Esophagus squamous epithelium (tissue), 5 donors: ENCODE measurements at places on chromosomes 1 and 21.

- DNase-seq = no peak
These were observed 47.9 kb upstream of the ATP1A1 start for GRCh38 chr1:116325104-116325503.

- DNase-seq = no peak
These were observed 195.0 kb upstream of the RGS18 start for GRCh38 chr1:191963286-191963685.

DNA sequence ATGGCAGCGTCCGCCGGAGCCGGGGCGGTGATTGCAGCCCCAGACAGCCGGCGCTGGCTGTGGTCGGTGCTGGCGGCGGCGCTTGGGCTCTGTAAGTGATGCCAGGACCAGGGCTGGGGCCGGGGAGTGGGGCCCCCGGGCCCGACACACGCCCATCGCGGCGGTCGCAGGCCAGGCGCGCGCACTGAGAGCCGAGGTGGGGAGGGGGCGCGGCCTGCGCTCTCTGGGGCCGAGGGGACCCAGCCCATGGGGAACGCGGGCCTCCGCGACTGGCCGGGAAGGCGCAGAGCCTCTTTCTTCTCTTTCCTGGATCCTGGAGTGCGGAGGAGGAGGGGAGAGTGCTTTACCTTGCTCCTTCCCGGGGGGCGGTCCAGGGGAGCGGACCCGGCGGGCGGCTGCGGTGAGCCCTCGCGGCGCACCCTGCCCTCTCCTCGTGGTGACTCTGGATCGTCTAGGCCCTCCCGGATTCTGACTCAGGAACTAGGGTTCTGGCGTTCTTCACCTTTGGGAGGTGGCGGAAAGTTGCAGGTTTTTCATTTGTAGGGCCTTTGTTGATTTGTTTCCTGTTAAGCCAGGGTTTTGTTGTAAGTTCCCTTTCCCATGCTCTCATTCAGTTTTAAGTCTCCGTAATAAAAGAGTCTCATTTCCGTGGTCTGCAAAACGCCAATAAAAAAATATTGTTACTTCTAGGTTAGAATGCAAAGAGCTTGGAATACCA is 529 bp downstream of the MPZL1 start:
- no peak for DNase-seq

DNA sequence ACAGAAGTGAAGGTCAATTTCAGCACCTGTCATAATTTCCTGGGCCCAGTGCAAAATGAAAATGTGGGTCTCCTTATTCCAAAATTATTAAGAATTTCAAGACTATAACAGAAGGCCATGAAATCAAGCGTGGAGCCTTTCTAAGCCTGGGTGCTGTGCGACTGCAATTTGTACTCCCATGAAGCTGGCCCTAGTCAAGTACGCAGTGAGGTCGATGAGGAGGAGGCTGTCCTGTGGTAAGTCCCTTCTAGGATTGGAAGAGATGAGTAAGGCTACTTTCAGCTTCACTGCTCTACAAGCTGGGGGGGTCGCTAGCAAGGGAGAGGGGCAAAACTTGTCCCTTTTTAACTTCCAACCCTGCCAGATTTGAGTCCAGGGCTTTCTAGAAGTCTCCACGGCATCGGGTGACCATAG is 410 bp upstream of the NUDC start:
- DNase-seq = no peak

- DNase-seq = no peak
These were observed 25.6 kb upstream of the COL18A1 start for GRCh38 chr21:45379171-45379900.

- DNase-seq = no peak
These were observed 108.1 kb downstream of the MAP3K21 start for GRCh38 chr1:233435622-233436021.

- DNase-seq = no peak
These were observed 165.0 kb upstream of the IRF2BP2 start for GRCh38 chr1:234774971-234775370.

DNA sequence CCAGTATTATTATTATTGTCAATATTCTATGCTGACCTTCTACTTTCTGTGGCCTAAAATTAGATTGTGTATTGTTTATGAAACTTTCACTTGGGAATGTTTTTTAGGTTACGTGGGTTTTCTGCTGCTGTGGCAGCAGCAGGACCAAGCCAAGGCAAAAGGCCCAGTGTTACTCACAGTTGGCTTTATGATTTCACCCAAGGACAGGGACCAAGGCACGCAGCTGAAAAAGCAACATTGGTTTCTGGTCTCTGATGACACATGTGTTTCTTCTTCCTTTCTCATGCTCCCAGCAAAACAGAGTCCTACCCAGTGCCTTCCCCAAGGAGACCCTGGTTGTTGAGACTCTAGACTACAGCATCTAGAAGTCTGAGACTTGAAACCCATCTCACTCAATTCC is 413.7 kb downstream of the SETD4 start:
- DNase-seq = no peak
